ENCODE measurements at places on chromosomes 5 and 9.

DNA sequence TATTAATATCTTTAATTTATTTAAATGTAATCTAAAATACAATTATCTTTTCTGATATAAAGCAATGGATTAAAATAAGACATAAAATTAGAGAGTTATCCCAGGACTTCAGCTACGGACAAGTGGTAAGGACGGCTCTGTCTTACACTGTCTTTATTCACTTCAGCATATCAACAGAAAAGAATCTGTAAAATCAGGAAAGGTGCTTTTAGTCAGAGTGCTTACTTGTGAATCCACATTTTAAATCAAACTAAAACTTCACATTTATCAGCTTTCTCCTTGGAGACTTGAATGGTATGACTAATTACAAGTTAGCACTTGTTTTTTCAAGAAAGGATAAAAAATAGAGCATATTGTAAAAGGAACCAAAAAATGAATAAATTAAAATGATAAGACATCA lies 39.3 kb downstream of the ST8SIA4 start:
- DNase-seq: no peak

DNA sequence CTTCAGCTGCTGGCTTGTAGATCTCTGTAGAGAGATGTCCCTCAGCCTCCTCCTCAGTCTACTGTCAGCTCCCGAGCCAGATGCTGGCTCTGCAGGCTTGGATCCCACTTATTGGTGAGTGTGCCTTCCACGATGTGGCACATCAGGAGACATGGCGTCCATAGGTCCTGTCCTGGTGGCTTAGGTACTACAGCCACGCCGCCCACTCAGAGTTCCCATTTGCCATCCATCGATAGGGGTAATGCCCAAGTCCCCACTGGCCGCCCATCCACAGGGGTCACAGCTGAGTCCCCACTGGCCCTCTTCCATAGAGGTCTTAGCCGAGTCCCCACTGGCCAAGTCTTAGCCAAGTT lies 17.3 kb downstream of the EXOC3 start:
- no peak for DNase-seq

DNA sequence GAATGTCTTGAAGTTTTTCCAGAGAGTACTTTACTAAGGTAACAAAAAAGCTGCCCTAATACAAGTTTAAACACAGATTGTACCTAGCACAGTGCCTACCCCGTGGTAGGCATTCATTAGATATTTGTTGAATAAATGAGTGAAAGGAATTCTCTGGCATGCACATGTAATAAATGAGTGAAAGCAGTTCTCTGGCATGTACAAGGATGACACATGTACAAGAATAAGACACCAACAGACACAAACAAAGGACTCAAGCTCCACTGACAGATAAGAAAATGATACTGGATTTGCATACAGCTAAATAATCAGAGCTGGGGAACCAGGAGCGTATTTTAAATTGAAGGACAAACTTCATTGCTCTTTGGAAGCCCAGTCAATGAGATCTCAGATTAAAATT lies 535.8 kb downstream of the EFNA5 start:
- no peak for DNase-seq

DNA sequence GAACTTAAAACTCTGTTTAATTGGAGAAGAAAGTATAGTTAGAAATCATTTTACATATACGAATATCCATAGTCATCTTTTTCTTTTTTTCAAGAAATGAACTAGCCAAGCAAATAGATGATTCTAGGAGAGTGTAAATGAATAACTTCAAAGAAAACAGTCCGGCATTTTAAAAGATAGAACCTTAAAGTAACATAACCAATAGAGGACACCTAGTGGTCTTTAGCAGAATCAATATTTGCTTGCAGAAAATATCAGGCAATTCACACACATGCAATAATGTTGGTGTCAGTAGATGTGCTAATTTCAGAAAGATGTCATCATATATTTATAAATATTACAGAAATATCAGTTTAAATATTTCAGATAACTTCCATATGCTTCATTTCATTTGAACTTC lies 57.1 kb downstream of the HCN1 start:
- no peak for DNase-seq

DNA sequence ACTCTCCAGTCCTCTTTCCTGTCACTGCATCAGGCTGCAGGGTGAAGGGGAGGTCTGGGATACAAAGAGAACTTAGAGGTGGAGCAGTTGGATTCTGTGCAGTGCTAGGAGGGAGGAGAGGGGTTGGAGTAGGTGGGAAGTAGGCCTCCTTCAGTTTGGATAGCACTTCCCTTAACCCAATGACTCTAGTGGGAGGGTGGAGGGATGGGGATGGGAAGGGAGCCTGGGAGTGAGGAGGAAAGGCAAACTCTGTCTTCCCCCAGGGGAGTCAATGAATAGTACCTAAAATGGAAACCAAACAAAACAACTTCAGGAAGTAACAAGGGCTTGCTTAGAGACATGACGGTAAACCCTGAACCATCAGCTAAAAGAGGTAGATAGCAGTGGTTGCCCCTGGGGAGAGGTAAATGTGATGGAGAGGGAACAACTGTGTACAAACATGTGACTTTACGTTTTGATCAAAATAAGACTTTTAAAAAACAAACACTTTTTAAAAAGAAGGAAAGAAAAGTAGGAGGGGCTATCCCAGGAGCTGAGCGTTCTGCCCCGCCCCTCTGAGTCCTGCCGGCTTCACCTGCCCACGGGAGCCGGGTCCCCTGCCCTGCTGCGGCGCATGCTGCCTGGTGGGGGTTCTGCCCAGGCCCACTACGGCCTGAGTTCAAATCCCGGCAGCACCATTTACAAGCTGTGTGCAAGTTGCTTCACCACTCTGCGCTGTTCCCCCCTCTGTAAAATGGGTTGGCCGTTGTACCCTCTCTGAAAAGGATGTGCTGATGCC lies 30.9 kb downstream of the GSN start:
- DNase-seq: no peak

DNA sequence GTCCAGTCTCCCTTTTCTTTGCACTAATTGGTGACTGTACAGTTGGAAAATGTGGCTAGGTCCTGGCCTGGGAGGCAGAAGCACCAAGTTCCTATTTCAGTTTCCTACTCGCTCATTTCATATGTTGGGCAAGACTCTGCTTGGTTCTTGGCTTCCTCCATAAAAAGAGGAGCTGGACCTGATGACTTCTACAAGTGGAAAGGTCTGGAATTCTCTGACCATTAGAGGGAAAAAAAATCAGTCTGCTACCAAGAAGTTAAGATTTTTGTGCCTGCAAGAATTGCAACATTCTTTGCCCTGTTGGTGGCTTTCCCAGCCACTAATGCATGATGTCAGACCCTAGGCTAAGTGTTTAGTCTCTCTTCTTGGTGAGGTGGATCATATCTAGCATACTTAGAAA lies 91.5 kb downstream of the WDR41 start:
- no peak for DNase-seq

- no peak for DNase-seq
Measured at GRCh38 chr5:125478599-125478998, 732.2 kb upstream of the ZNF608 start.

All from foreskin melanocyte (primary cell).